Fibroblast of skin of right biceps (primary cell): ENCODE measurements at places on chromosomes 5 and 9.

- no peak for DNase-seq
Observed at GRCh38 chr9:119544492-119544891, 175.3 kb upstream of the BRINP1 start.

DNA sequence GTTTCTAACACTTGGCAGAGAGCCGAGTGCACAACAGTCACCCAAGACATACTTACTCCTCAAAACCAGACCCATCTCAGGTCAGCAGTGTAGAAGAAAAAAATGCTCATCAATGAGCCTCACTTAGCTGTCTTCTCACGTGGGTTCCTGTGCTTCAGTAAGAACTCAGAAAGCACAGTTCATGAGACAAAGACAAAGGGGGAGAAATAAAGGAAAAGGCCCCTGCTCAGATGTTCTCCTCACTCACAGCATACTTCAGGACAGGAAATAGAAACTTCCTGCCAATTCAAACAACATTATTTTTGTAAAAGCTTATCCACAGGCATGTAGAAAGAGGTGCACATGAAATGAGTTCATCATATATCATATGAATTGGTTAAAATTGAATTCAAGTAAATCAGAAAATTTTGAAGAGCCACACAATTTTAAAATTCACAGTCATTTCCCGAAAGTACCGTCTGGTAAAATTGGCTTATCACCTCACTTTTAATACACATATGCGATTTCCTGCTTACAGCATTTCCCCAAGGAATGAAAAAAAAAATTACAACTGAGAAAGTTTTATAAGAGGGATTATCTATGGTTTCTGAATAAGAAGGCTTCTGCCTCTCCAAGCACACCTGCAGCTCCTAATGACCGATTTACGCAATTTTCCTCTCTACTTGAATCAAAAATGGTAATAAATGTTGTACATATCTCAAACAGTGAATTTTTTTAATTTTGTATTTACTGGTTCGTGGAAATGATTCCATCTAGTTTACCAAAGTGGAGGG lies 328.3 kb downstream of the TMEM167A start:
- no peak for DNase-seq

- no peak for DNase-seq
Observed at GRCh38 chr5:135741040-135741439, 93.4 kb upstream of the SLC25A48 start.

- DNase-seq = no peak
Observed at GRCh38 chr5:86665984-86666760, 48.4 kb downstream of the COX7C start.

DNA sequence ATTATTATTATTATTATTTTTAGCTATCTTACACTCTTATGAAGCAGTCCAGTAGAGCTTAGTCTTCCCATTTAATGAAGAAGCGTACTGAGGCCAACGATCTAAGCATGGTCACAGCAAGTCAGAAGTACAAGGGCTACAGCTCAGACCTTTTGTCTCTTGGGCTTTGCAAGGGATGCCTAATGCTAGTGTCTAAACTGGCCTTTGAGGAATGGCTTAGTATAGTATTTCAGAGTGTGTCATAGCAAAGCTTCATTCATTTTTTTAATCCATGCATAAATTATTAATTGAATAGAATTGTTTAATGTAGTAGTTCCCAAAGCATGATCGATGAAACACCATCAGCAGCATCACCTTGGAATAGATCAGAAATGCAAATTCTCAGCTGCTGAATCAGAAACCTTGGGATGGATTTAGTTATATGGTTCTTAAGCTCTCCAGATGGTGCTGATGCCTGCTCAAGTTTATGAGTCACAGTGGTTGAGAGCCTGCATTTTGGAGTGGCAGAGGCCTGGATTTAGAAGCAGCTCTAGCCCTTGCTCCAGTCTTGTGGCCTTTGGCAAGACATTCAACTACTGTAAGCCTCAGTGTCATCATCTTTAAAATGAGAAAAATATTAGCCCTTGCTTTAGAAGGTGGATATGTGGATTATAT lies 6.1 kb downstream of the IL12B start:
- peak; percentile 91 for DNase-seq

DNA sequence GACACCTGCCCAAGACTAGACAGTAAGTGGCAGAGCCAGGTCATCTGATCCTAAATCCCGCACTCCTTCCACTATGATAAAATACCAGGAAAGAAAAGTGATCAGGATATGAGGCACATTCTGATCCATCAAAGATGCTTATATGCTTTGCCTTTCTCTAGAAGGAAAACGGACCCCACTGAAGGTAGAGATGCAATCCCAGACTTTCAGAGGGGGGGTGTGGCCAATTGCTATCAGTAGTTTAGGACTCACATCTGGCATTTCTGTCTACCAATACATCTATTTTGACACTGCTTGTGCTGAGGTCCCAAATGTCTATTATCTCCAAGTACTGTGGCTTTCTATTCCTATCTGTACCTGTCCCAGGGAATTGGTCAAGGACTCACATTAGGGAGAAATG lies 1.7 kb downstream of the TRIM52 start:
- DNase-seq = no peak

DNA sequence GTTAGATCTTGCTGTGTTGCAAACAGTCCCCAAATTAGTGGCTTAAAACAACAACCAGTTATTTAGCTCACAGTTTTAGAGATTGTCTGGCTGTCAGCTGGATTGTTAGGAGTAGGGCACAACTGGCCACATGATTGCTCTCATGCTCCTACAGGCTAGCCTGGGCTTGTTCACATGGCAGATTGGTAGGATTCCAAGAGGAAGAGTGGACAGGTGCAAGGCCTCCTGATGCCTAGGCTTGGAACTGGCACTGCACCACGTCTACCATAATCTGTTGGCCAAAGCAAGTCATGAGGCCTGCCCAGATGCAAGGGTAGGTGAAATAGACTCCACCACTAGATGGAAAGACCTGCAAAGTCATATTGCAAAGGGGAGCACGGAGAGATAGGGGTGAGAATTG lies 76.4 kb downstream of the ACER2 start:
- DNase-seq = no peak

DNA sequence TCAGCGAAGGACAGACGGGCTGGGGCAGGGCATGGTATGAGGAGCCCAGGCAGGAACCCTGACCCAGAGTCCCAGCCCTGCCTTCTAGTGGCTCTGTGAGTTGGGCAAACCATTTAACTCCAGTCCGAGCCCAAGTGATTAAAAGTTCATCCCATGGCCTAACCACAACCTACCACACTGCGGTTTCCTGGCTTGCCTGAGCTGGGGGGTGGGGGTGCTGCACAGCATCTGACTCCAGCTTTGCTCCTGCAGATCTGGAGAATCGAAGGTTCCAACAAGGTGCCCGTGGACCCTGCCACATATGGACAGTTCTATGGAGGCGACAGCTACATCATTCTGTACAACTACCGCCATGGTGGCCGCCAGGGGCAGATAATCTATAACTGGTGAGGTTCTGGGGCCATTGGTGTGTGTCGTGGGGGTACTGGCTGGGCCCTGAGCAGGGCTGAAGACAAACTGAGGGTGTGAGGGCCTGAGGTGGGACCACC lies 49.0 kb downstream of the STOM start:
- peak; percentile 20 for DNase-seq

DNA sequence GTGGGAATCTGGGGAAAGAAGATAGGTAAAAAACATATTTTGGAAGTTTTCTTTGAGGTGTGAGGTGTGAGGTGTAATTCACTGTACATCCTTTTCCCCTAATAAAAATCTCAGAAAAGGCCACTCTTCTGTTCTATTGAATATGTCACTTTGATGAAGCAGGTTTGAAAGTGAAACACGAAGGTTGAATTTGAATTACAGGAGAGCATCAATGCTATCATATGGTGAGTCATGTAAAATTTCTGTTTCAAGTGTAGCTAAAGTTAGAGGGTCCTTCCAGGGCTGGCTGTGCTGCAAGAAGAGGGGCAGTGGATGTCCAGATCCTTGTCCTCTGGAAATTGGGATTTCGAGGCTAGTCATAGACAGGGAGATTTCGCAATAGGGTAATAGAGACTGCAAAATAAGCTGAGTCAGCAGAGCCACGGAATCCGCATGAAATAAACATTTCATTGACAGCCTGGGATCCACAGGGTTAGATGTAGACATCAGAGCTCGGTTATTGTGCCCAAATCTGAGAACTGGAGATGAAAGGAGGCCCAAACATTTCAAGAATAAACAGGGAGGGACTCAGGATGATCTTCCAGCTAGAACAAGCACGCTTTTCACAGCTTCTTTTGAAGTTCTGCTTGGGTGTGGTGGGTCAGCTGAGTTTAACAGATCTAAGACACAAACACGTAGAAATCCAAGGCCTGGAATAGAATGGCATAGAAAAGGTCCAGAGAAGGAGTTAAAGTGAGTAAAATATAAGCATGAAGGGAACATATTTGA lies 194.4 kb upstream of the CDKN2B start:
- DNase-seq = peak; percentile 29

GRCh38 chr5:87754009-87754757 lies 341.5 kb upstream of the CCNH start:
- no peak for DNase-seq

DNA sequence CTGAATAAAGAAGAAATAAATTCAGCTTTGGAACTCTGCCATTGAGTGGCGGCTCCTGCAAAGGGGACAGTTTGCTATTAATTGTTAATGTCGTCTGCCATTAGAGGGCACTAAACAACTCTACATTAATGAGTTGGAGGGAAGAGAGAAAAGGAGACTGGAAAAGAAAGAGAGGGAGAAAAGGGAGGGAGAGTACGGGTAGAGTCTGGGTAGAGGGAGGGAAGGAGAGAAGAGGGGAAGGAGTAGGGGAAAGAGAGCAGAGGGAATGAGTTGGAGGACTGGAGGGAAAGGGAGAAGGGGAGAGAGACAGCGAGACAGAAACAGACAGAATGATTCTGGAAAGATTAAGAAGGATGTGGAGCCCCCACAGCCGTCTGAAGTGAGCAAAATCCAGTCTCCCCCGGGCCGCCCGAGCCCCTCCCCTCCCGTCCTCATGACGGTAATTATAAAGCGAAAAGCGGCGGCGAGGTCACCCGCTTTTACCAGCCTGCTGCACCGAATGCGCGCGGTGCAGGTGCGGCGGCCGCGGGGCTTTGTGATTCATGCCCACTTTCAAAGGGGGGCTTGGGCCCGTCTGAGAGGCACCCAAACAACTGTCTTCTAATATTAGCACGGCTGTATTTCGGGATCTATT lies 1.9 kb upstream of the FST start:
- DNase-seq = peak; percentile 72

GRCh38 chr9:20356403-20357036 lies 265.8 kb downstream of the MLLT3 start:
- peak; percentile 85 for DNase-seq

DNA sequence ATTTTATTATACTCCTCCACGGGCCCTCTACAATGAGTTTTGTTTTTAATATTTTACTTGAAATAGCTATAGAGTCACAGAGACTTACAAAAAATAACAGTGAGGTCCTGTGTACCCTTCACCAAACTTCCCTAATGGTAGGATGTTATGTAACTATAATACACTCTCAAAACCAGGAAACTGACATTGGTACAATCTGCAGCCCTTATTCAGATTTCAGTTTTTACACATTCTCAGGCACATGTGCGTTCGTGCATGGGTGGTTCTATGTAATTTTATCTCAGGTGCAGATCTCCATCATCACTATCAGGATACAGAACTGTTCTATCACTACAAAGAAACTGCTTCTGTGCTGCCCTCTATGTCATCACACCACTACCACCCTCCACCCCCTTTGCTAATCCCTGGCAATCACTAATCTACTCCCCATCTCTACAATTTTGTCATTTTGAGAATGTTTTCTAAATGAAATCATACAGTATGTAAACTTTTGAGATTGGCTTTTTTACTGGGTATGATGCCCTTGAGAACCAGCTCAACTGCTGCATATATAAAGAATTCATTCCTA lies 16.4 kb downstream of the RAB14 start:
- DNase-seq = no peak

GRCh38 chr9:133992780-133993634 lies 883 bp upstream of the VAV2 start:
- peak; percentile 91 for DNase-seq

GRCh38 chr5:109805883-109806282 lies 116.2 kb downstream of the MAN2A1 start:
- no peak for DNase-seq

- no peak for DNase-seq
Observed at GRCh38 chr5:35185518-35185917, 44.8 kb downstream of the PRLR start.

GRCh38 chr9:101618698-101619097 lies 23.9 kb upstream of the PPP3R2 start:
- DNase-seq = peak; percentile 51

GRCh38 chr9:113160571-113160970 lies 9.8 kb downstream of the SLC31A2 start:
- DNase-seq = no peak

- DNase-seq = peak; percentile 75
Observed at GRCh38 chr9:13013991-13014883, 239.4 kb downstream of the LURAP1L start.

GRCh38 chr5:40798801-40799210 lies 632 bp upstream of the PRKAA1 start:
- DNase-seq = no peak

GRCh38 chr9:6134661-6135180 lies 80.9 kb upstream of the IL33 start:
- no peak for DNase-seq

- no peak for DNase-seq
Observed at GRCh38 chr9:84673806-84674205, 4.3 kb downstream of the NTRK2 start.

DNA sequence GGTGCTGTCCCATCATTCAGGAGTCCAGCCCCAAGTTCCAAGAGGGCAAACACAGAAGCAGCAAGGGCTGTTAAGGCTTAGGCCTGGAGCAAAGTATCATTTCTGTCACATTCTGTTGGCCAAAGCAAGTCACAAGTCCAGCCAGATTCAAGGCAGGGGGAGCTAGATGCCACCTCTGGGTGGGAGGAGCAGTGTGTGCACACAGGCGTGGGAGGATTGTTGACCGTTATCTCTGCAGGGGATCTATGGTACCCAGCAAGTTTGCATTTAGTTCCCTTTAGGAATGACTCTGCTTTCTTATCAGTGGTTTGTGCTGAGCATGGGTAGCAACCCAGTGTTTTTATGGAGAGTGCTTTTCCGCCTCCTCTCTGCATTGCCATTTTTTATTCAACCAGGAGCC lies 278.9 kb downstream of the NR3C1 start:
- DNase-seq = no peak

DNA sequence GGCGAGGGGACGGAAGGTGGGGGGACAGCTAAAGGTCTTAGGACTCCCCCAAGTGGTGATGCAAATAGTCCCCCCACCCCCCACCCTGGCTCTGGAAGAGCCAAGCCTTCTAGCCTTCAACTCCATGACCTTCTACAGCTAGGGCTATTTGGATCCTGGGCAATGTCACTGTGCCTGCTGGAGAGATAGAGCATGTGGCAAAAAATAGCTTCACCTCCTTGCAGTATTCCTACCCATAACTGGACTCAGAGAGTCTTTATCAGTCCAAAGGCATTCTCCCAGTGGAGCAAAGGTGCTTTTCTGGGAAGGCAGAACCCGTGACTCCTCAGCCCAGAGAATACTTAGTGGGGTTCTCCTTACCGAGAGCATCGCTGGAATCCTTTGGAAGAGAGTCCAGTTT lies 48.9 kb upstream of the PPARGC1B start:
- no peak for DNase-seq

- DNase-seq = no peak
Observed at GRCh38 chr5:141735823-141736222, 53.8 kb upstream of the ARAP3 start.
